ENCODE measurements at places on chromosomes 16 and 17.
A peak's percentile ranks its signal among the peaks of the same experiment; 100 is the strongest.

DNA sequence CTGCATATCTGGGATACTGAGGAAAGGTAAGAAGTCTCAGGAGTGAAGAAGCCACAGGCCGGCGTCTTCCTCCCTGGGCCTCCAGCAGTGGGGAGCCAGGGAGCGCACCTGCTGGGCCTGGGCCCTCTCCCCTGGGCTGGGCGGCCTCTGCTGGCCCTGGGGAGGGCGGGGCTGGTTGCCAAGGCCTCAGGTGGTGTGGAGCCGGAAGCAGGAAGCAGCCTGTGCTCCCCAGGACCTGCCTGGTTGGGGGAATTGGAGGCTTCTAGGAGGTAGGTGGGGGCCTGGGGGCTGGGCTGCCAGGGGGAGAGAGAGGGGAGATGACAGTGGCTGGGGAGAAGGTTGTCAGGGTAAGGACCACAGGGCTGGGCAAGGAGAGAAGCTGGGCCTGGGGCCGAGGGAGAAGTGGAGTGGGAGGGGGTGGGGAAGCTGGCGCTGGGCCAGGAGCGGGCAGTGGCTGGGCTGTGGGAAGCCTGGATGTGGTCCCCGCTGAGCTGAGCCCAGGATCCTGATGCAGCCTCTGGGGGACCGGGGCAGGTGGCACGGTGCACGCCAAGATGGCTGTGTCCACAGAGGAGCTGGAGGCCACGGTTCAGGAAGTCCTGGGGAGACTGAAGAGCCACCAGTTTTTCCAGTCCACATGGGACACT, at the start of gene SMIM22:
SMIM22 (plus strand) TSS at position 189 of the 647 bp plus-strand sequence; CDS start at position 555, 366 bp downstream.
- DNase-seq: no peak

DNA sequence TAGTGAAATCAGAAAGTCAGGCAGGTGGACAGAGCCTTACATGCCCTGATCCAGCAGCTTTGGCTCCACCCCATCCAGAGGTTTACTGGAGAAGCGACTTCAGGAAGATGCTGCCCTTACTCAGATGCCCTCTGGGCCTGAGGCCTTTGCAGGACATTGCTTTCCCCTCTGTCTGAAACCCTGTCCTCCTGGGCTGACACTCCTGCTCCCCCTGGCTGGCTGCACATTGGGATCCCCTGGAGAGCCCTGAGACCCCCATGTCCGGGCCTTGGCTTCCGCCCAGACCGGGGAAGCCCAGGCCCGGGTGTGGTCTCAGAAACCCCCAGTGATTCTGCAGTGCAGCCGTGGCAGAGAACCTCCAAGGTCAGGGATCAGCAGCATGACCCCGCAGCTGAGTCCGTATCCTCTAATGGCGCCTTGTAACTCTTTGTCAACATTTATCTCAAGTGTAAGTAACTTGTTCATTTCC, 36.6 kb downstream of the BCO1 start:
- no peak for DNase-seq

DNA sequence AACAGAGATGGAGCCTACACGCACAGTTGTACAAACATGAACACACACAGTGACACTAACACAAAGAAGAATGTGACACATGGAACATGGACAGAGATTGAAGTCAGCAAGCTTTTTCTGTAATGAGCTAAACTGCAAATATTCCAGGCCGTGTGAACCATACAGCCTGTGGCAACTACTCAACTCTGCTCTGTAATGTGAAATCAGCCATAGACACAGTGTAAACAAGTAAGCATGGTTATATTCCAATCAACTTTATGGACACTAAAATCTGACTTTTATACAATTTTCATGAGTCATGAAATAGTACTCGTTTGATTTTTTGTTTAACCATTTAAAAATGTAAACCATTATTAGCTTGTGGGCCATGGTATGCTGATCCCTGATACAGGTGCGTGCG, 120.2 kb downstream of the SMG6 start:
- no peak for DNase-seq

- DNase-seq: no peak
These were observed 4.4 kb downstream of the SCPEP1 start for GRCh38 chr17:56982312-56982711.

DNA sequence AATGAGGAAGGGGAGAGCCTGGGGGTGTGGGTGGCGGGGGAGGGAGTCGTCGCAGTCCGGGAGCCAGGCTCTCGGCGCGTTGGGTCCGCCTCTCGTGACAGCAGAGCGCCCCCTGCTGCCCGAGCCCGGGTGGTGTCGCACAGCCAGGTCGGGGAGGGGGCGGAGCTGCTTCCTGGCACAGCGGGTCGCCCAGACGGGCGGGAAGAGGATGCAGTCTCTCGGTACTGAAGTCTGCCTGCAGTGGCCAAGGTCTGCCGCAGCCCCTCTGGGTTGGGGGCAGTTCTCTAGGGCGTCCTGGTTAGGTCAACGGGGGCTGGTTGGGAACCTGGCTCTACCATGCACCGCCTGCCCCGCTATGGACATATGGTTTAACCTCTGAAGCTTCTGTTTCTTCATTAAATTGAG, 38.2 kb upstream of the CCDC182 start:
- DNase-seq: peak; percentile 78

GRCh38 chr17:14622615-14623101, 321.8 kb downstream of the HS3ST3B1 start:
- DNase-seq: peak; percentile 29

DNA sequence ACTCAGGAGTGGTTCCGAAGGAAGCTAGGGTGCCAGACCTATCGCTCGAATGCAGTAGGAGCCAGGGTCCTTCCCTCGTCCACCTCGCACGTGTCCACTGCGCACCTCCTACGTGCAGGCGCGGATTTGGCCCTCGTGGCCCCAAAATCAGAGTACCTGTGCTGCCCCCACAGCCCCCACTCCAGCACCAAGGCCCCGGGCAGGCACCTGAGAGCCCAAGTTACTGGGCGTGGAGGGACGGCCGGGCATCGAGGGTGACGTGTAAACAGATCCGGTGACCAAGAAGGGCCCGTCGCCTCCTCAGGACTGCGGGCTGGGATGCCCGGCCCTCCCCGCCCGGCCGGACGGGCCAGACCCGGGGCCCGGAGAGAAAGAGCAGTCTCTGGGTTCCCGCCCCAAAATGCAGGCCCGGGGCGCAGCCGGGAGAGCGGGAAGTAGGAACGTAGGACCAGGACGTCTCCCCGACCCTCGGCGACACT, 492 bp downstream of the SLC25A39 start:
- no peak for DNase-seq

- no peak for DNase-seq
These were observed 13.2 kb upstream of the NUP93 start for GRCh38 chr16:56716761-56717160.

DNA sequence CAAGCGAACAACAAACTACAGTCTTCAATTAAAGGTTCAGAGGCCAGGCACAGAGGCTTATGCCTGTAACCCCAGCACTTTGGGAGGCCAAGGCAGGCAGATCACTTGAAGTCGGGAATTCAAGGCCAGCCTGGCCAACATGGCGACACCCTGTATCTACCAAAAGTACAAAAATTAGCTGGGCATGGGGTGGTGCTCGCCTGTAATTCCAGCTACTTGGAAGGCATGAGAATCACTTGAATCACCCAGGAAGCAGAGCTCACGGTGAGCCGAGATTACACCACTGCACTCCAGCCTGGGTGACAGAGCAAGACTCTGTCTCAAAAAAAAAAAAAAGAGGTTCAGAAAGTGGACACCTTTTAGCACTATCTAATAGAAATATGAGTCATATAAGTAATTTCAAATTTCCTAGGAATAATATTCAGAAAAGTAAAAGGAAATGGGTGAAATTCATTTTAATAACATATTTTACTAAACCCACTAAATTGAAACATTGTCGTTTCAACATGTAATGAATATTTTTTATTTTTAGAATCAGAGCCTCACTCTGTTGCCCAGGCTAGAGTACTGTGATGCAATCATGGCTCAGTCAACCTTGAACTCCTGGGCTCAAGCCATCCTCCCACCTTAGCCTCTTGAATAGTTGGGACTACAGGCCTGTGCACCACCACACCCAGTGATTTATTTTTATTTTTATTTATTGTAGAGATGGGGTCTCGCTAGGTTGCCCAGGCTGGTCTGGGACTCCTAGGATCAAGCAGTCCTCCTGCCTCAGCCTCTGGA, 15.2 kb upstream of the MARCHF10 start:
- no peak for DNase-seq

GRCh38 chr16:3731126-3731935, 14.0 kb upstream of the TRAP1 start:
- DNase-seq: no peak

GRCh38 chr16:64626776-64627175, 495.1 kb downstream of the CDH11 start:
- DNase-seq: no peak

GRCh38 chr17:37608351-37609169, 658 bp downstream of the SYNRG start:
- DNase-seq: no peak

DNA sequence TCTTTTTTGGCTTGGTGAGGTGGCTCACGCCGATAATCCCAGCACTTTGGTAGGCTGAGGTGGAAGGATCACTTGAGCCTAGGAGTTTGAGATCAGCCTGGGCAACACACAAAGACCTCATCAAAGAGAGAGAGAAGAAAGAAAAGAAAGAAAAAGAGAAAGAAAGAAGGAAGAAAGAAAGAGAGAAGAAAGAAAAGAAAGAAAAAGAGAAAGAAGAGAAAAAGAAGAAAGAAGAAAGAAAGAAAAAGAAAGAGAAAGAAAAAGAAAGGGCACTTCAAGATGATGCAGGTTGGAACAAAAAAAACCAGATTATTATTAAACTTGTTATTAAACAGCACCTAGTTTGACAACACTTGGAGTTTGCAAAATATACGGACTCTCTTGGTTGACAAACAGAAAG, 21.2 kb upstream of the ADCY9 start:
- no peak for DNase-seq

- peak; percentile 74 for DNase-seq
These were observed 31.2 kb downstream of the CTU2 start for GRCh38 chr16:88737298-88738150.

- DNase-seq: peak; percentile 65
These were observed 38.6 kb upstream of the FA2H start for GRCh38 chr16:74813109-74813641.

GRCh38 chr17:46202424-46202823, 9.2 kb upstream of the KANSL1 start:
- no peak for DNase-seq

- no peak for DNase-seq
These were observed 133.6 kb downstream of the AATF start for GRCh38 chr17:37082311-37082860.

DNA sequence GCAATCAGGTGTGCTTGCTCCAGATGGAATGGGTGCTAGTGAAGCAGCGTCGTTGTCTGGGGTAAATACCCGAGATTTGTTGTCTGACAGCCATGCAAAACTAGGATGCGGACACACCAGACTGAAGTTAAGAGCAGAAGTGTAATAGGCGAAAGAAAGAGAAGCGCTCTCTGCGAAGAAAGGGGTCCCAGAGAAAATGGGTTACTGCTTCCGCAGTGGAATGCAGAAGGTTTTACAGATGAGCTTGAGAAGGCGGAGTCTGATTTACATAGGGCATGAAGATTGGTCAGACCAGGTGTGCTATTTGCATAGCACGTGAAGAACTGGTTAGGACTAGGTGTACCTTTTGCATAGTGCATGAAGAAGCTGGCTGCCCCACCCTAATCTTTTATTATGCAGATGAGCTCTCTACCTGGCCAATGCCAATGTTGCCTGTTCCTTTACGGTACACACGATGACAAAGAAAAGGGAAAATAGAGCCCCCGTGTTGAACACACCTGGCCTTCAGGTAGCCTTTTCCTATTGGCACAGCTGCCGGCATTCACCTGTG, 32.0 kb upstream of the SNN start:
- peak; percentile 52 for DNase-seq

DNA sequence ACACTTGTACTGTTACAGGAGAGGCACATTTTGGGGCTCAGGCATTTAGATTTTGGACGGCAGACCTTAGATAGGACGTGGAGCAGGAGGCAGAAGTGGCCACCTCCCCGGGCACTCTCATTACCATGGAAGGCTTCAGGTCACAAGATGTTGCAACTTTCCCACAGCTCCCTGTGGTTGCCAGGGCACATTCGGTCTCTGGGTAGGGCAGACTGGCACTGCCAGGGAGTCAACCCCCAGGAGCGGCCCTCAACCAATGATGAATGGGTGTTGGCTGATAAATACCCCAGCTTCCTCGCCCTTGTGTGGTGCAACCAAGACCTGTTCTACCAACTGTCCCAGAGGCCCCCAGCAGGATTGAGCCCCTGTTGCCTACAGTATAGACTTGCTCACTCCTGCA, 11.2 kb downstream of the NAGPA start:
- DNase-seq: no peak

GRCh38 chr17:4766723-4767122, 5.0 kb upstream of the TM4SF5 start:
- DNase-seq: no peak

DNA sequence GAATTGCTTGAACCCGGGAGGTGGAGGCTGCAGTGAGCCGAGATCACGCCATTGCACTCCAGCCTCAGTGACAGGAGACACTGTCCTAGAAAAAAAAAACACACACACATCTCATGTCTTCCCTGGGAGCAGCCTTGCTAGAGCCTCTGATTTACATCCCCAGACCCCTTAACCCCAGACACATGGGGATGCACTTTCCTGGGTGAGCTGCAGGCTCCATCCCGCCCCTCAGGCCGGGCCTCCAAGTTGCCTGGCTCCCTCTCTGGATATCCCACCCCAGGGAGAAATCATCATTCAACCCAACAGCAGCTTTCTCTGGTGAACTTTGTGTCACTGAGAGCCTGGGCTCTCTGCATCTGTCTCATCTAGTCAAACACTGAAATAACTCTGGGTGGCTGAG, 21.5 kb downstream of the SRL start:
- DNase-seq: no peak

DNA sequence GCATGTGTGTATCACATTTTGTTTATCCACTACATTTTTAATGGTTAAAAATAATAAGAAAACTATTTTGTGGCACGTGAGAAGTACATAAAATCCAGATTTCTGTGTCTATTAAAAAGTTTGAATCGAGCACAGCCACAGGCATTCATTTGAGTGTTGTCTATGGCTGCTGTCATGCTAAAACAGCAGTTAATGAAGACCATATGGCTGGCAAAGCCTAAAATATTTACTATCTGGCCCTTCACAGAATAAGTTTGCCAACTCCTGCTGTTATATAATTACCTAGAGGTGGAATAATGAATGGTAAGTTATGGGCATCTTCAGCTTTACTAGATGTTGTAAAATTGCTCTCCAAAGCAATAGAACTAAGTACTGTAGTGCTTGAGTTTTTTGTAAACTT, 30.5 kb downstream of the TMEM98 start:
- no peak for DNase-seq

DNA sequence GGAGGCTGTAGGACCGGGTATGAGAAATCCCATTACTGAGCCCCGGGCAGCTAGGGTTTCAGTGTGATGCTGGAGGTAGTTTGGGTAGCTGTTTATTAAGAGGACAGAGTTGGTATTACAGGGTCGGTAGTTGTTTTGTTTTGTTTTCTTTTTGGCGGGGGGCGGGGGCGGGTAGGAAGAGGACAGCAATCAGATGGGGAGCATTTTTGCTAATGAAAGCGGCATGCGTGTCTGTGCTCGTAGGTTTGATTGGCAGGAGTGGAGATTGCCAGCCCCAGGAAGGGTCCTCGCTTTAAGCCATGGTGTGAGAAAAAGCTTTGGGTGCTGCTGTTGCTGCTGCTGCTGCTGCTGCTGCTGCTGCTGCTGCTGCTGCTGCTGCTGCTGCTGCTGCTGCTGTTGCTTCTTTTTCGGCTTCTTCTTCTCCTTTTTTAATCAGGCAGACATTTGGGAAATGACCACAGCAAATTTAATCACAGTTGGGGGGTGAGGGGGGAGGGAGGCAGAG, 498.5 kb upstream of the ZFHX3 start:
- DNase-seq: no peak

- peak; percentile 85 for DNase-seq
These were observed at the start of gene MLLT6 for GRCh38 chr17:38704606-38705522. TSS of gene MLLT6 (plus strand) at chr17:38705273. CDS start at chr17:38705633, 360 bp downstream.

Measured in right kidney (tissue), 9 donors.